Dermis blood vessel endothelial cell (primary cell): ENCODE measurements at places on chromosomes 5 and 9. TPM values are rescaled to one million over a fixed set of nuclear protein-coding genes. Genes with fewer than 3 reads are reported as not detected.

The KIAA1191 gene
- total RNA-seq = 88.0 and 101 TPM in 2 replicates

The ADAMTS12 gene
- 1.0 and 2.3 TPM in 2 replicates for total RNA-seq

The SHOC1 gene
- total RNA-seq = not detected in 2 replicates

The KIAA0825 gene
- 1.0 and 1.9 TPM in 2 replicates for total RNA-seq

The PCDHGB7 gene
- 10.2 and 11.9 TPM in 2 replicates for total RNA-seq

The PPP2R2B gene
- not detected in 2 replicates for total RNA-seq

The CDO1 gene
- 1.2 and 3.3 TPM in 2 replicates for total RNA-seq

The PCDHB5 gene
- 1.2 and 1.7 TPM in 2 replicates for total RNA-seq

The OSMR gene
- total RNA-seq = 24.2 and 30.0 TPM in 2 replicates

The NIPAL4 gene
- not detected in 2 replicates for total RNA-seq

The IL5 gene
- total RNA-seq = not detected in 2 replicates

The PCDHGB1 gene
- 1.4 and 1.5 TPM in 2 replicates for total RNA-seq

The NUTM2G gene
- total RNA-seq = not detected in 2 replicates

The TNC gene
- total RNA-seq = 1.8 and 5.1 TPM in 2 replicates

The SPATA6L gene
- total RNA-seq = 2.7 and 8.8 TPM in 2 replicates

The SLC31A1 gene
- 13.4 and 16.5 TPM in 2 replicates for total RNA-seq

The PLAC8L1 gene
- total RNA-seq = not detected in 2 replicates

The AQP7 gene
- not detected in 2 replicates for total RNA-seq

The LCN2 gene
- 0.14 TPM in 1 of 2 replicates, not detected in the other for total RNA-seq

The SUB1 gene
- total RNA-seq = 212 and 301 TPM in 2 replicates

The WDR38 gene
- total RNA-seq = not detected in 2 replicates

The FRMPD1 gene
- total RNA-seq = not detected in 2 replicates

The CFAP157 gene
- total RNA-seq = not detected in 2 replicates

The FAM120AOS gene
- 34.9 and 37.1 TPM in 2 replicates for total RNA-seq
